ENCODE measurements at places on chromosomes 1 and 21.

GRCh38 chr1:87024936-87025540, 110.6 kb downstream of the HS2ST1 start:
- DNase-seq, result no peak

- DNase-seq, result no peak
These were observed 65.2 kb upstream of the TINAGL1 start for GRCh38 chr1:31510853-31511789.

DNA sequence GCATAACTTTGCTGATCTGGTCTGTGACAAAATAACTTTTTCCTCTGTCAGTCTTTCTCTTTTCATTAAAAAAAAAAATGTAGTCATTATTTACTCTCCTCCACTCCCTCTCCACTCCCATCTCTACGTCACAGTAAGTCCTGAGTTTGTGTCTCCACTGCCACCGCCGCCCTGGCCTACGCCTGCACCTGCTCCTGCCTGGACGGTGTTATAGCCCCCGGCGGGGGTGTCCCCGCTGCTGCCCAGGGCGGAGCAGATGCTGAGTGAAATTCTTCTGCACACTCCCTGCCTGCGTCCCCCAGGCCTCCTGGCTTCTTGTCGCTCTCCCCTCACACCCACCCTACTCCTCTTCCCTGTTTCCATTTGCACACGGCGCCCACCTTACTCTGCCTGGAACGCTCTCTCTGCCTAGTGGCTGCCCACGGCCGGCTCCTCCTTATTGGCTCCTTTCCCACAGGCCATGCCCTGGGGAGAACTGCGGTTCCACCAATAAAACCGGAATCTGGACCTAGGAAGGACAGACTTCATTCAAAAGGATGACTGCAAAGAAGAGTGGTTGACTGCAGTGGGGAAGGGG, 55.2 kb upstream of the C1orf174 start:
- DNase-seq, result no peak

DNA sequence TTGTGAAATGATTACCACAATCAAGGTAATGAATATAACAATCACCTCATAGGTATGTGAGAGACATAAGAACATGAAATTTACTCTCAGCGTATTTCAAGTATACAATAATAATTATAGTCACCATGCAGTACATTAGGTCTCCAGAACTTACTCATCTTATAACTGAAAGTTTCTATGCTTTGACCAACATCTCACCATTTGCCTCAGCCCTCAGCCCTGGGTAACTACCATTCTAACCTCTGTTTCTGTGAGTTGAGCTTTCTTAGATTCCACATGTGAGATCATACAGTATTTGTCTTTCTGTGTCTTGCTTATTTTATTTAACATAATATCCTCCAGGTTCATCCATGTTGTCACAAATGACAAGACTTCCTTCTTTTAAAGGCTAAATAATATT, 57.3 kb downstream of the AGO3 start:
- no peak for DNase-seq

- DNase-seq, result no peak
These were observed 52.8 kb downstream of the ARID4B start for GRCh38 chr1:235275223-235275622.

GRCh38 chr1:59409549-59409948, 112.7 kb downstream of the FGGY start:
- DNase-seq, result no peak

GRCh38 chr1:59040486-59040885, 256.4 kb upstream of the FGGY start:
- no peak for DNase-seq

DNA sequence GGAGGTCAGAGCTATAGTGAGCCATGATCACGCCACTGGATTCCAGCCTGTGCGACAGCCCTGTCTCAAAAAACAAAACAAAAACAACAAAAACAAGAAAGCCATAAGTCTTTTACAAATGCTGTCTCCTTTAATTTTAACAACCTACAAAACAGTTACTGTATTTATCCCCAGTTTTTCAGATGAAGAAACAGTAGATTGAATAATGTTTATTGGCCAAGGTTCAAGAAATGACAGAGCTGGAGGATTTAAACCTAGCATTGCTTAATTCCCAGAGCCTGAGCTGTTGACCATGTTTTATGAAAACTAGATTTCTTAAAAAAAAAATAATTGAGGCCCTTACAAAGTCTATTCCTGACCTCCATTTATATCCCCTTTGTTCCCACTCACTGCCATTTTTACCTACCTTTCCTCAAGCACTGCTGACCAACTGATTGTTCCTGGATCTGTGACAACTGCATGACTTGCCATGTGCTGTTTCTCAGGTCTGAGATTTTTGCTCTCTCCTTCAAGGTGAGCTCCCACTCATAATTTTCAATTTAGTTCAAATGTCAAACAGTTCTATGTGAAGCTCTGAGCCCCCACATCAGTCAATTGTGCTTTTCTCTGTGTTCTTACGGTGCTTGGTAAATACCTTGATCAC, 140.8 kb downstream of the CHRM3 start:
- no peak for DNase-seq

DNA sequence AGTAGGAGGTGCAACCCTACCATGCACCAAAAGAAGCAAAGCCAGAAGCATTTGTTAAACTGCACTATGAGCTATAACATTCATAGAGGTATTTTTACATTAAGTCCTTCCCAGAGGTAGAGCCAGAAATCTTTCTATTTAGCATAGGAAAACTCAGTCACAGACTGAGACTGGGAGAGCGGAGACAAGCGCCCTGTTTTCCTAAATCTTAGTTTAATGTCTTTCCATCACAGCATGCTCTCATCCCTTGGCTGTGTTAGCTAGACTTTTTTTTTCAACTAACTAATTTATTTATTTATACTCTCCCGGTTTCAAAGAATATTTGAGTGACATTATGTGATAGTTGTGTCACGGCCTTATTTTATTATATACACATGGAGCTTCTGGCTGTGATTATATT, 304.1 kb downstream of the LMX1A start:
- no peak for DNase-seq

- DNase-seq, result no peak
These were observed at the start of gene HPCA for GRCh38 chr1:32886004-32886827. HPCA (plus strand) TSS chr1:32886491; CDS start chr1:32888899, 2,408 bp downstream.

- DNase-seq, result no peak
These were observed 10.4 kb downstream of the LAMB3 start for GRCh38 chr1:209641832-209642172.

- no peak for DNase-seq
These were observed 132.9 kb downstream of the RHOU start for GRCh38 chr1:228867951-228868730.

- no peak for DNase-seq
These were observed 15.2 kb downstream of the SCMH1 start for GRCh38 chr1:41226815-41227434.

DNA sequence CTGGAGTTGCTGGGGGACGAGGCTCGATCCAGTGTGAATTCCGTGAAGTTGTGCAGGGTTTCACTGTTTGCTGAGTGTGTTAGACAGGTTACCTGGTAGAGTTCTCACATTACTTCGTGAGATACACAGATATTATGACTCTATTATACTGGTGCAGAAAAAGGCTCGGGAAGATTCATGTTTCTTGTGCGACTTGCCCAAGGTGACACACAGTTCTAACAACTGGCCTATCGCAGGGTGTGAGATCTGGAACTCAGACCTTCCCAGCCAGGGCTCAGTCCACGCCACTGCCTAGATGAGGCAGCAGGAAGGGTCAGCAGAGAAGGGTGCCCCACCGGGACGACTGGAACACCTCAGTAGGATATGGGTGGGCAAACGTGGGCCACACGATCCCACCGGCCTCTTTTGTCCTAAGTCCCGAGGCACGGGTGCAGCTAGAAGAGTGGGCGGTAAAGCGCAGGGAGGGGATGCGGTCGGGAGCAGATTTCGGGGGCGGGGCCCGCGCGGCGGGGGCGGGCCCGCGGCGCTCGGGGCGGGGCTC, 296 bp upstream of the RNPEP start:
- DNase-seq, result no peak

DNA sequence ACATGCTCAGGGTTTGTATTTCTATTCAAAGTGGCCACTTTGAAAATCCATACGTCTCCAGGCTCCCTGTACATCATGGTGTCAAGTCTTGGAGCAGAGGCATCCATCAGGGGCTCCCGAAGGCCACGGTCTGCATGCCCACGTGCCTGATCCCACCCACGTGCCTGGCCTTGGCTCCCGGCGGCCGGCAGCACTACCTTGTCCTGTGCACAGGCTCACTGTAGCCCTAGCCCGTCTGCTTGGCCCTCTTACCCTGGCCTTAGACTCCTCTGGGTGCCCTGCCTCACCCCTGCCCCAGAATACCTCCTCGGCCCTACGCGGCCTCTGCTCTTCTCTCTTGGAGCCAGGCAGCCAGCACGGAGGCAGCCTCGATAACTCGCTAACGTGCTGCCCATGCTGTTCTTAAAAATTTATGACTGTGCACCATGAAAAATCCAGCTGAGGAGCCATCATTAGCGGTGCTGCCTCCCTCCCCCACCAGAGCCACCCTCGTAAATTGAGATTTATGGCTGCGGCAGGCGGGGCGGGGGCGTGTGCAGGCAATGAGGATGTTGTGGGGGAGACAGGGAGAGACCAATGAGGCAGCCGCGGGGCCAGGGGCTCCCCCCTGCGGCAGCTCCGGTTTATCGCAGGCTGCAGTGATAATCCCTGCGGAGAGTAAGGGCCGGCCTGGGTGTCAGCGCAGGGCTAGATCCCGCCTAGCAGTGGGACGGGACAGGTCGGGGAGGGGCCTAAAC, 24.6 kb downstream of the DMAP1 start:
- DNase-seq, result no peak

DNA sequence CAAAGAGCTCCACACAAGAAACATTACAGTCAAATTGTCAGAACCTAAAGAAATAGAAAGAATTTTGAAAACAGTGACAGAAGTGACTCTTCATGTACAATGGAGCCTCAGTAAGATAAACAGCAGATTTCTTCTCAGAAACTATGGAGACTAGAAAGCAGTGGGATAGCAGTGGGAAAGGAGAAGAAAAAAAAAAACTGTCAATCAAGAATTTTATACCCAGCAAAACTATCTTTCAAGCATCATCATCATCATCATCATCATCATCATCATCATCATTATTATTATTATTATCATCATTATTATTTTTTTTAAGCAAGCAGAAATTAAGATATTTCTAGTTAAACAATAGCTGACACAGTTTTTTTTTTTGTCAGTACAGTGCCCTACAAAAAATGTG, 24.2 kb downstream of the CEP170 start:
- no peak for DNase-seq

DNA sequence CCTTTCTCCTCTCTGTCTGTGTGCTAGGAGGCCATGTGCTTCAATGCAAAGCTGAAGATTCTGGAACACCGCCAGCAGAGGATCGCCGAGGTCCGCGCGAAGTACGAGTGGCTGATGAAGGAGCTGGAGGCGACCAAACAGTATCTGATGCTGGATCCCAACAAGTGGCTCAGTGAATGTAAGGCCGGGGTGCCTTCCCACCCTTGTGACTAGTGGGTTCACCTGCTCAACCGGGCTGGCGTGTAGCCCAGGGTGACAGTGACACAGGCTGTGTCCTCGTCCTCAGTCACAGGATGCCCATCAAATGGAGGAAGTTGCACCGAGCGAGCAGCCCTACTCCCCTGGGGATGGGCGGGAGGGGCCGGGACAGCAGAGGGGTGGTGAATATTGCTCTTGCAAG, 544.1 kb downstream of the KIF26B start:
- no peak for DNase-seq

DNA sequence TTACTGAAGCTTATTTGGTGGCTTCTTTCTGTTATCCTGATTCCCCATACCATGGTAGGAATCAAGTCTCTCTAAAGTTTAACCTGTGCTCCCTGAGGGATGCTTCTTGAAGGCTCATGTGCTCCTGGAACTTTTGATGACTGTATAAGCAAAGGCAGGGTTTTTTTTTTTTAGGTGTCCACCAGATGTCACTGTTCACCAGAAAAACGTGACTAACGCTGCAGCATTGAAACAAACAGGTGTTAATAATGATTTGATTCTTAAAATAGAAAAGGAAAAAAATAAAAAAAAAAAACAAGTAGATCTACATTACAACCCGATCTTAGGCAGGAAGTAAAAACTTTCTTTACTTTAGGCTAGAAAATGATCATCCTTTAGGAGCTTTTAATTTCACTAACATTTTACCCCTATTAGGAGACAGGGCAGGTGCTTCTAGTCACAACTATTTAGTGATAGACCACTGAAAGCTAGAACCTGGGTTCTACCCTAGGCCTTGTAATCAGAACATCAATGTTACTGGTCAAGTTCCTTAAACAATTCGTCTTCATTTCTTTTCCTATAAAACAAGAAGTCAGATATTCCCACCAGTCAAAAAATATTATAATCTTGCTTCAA, 223.0 kb downstream of the PLA2G4A start:
- peak; percentile 7 for DNase-seq

DNA sequence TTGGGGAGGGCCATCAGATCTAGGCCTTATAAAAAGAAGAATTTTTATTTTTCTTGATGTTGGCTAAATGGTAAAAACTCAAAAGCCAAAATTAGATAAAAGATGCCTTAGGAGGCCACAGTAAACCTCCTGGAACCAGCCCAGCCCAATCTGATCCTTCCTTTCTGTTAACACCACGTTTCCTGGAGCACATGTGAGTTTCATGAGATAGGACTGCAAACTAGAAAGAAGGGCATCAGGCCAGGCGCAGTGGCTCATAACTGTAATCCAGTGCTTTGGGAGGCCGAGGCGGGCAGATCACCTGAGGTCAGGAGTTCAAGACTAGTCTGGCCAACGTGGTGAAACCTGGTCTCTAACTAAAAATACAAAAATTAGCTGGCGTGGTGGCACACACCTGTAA, 6.7 kb downstream of the HSF2BP start:
- DNase-seq, result no peak

- DNase-seq, result no peak
These were observed 128.3 kb downstream of the TMEM53 start for GRCh38 chr1:44545961-44546360.

DNA sequence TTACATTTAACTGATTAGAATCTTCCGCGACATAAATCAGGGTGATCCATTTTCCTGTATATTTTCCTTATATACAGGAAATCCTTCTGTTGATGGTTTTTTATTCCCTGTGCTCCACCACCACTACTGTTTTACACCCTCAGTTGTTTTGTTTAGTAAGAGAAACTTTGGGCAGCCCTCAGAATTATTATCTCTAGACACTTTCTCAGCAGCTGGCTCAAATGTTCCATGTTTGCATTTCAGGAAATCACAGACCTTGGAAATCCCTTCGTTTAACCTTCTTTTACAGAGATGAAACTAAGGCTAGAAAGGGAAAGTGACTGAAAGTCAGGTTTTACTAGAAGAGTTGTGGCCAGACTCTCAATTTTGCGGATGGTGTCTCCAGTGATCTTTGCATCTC, 15.2 kb downstream of the ZNF697 start:
- no peak for DNase-seq

GRCh38 chr1:150259758-150260669, 2.4 kb downstream of the CA14 start:
- DNase-seq, result no peak

- DNase-seq, result no peak
These were observed 43.1 kb downstream of the PDE9A start for GRCh38 chr21:42696501-42697040.

DNA sequence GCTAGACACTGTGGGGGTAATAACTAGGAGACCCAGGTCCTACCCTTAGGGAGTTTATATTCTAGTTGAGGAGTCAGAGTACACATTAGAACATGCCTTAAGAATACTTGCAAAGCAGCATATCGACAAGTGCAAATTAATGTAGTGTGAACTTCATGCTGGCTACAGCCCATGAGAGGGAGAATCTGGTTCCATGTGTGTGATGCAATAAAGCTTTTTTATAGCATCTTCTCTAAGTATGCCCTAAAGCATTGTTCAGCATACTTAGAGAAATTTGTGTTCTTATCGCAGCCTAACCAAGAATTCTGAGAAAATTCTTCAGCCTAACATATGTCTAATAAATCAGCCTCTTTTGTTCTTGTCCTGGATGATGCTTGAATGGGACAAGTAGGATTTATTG, 95.5 kb downstream of the SDCCAG8 start:
- DNase-seq, result no peak
